NCI-H1436 (cell line): ENCODE measurements at places on chromosomes 3 and 15.
A peak's percentile ranks its signal among the peaks of the same experiment; 100 is the strongest.

DNA sequence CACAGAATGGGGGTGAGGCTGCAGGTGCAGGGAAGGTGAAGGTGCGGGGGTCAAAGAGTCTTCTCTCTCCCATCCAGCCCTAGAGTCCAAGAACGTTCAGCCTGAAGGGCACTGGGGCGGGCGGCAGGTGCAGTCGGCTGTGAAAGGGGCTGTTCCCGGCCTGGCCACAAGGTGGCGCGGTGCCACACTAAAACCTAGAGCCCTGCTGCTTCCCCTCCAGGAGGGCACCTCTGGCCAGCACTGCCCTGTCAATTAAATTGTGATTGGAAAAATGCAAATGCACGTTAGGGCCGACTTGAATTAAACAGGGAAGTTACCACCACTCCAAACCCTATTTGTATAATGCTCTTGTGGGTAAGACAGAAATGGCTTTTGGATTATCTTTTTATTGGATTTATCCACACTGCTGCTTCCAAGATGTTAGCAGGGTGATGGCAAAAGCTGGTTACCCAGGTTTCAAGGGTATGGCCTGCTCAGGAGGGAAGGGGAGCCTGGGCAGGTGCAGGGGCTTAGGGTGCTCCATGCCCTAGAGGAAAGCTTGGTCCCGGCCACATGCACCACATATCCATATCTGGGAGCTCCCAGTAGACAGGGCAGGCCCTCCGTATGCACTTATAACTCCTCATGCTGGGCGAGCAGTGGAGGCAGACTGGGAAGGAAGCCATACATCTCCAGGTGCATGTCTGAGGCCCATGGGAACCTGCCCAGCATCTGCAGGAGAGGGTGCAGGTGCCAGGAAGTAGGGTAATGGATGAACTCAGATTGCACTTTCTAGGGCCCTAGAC, 119.8 kb downstream of the ADCY5 start:
- DNase-seq: peak; percentile 70

DNA sequence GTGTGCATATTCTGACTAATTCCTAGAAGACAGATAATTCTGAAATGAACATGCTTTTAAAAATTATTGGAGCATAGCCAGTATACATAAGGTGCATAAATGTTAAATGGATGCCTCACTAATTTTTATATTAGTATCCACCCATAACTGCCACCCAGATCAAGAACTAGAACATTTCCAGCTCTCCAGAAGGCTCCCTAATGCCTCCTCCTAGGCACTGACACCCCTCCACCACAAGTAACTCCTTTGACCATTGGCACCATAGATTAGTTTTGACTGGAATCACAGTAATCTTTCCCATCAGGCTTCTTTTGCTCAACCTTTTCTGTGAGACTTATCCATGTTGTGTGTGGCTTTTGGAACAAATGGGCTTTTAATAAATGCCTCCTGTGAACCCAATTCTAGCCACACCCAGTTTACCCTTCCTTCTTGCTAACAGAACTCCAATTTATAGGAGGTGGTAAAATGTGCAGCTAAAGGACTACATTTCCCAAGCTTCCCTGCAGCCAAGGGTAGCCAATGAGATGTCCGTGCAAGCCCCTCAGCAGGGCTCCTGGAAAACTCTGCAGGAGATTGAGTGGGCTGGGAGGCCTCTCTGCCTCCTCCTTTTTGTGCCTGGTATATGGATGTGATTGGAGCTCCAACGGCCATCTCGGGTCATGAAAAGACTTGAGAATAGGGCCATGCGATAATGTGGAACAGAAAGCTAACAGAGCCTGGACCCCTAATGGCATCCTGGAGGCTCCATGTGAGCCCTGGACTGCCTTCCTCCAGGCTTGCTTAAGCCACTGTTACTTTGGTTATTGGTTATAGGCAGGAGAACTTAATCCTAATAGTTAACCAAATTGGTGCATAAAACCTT, 322.6 kb upstream of the TLE3 start:
- DNase-seq: no peak

- DNase-seq: no peak
These were observed 454.7 kb downstream of the DIPK2A start for GRCh38 chr3:144426366-144426765.

DNA sequence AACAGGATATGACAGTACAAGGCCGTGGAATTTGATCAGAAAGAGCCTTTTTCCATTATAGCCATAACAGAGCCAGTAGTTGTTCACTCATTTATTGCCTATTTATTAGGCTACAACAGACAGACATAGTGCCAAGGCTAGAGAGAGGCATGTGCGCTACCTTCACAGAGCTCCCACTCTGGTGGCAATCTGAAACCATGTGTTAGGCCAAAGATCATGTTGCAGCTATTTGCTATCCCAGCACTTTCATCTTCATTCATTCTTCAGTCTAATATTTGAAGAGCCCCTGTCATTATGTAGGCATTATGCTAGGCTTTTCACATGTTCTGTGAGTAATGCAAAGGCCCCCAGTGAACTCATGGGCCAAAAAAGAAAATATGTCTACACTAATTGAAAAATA, 404.8 kb downstream of the IGSF11 start:
- no peak for DNase-seq

DNA sequence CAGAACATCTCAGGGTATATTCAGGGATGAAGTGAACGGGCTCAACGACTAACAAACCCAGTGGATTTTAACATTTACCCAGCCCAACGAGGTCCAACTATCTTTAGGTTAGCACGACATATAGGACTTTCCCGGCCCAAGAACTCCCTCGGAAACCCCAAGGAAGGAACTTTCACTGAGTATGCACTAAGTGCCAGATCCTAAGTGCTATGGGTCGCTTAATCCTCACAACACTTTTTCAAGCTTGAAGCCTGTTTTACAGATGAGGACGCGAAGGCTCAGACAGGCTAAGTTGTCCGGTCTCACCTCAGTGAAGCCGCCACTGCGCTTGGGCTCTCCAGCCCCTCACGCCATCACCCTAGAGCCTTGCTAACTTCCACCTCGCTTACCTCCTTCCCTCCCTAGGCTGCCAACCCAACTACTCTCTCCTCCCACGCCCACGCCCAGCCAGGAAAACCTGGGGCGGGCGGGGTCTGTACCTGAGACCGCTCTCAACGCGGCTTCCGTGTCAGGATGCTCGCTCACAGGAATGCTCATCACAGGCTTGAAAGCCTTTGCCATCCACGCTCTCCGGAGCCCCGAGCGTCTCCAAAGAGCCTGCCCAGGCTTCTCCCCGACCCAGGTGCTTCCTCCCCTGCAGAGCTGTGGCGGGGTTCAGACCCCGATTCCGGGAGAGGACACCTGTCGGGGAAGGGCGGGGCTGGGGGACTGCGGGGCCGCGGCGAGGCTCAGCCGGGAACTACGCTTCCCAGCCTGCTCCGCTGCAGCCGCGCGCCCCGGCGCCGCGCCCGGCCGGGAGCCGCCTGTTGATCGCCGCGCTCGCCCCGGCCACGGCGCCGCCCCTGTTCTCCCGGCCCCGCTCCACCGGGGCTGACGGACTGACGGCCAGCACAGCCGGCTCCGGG, at the start of gene TMOD2:
TSS of gene TMOD2 (plus strand) at position 806 of the 905 bp plus-strand sequence. CDS start 14,845 bp downstream, outside the sequence.
- DNase-seq: peak; percentile 30

- no peak for DNase-seq
These were observed 29.0 kb upstream of the TBC1D21 start for GRCh38 chr15:73844356-73844755.

GRCh38 chr3:170203457-170203856, 18.8 kb upstream of the PRKCI start:
- no peak for DNase-seq

GRCh38 chr3:133592843-133593242, 19.4 kb downstream of the CDV3 start:
- no peak for DNase-seq

DNA sequence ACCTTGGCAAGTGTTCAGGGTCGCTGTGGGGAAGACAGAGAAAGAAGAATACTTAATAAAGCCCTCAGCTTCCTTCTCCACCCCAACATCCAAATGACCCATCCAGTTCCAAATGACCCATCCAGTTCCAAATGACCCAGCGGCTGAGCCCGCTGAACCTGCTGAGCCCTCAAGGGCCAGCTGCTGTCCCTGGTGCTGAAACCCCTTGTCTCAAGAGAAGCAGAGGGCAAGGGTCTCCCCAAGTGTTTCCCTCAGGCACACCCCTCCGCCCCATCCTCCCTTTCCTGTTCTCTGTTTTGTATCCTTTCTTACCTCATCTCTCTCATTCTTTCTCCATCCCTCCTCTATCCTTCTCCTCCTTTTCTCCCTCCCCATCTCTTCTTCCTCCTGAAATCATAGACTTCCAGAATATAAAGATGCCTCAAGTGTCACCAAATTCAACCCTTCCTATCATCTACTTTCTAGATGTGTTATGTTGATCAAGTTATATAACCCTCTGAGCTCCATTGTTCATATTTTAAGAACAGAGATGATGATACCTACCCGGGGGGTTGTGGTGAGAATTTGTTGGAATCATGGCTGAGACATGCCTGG, 29.0 kb downstream of the CCDC33 start:
- DNase-seq: no peak

DNA sequence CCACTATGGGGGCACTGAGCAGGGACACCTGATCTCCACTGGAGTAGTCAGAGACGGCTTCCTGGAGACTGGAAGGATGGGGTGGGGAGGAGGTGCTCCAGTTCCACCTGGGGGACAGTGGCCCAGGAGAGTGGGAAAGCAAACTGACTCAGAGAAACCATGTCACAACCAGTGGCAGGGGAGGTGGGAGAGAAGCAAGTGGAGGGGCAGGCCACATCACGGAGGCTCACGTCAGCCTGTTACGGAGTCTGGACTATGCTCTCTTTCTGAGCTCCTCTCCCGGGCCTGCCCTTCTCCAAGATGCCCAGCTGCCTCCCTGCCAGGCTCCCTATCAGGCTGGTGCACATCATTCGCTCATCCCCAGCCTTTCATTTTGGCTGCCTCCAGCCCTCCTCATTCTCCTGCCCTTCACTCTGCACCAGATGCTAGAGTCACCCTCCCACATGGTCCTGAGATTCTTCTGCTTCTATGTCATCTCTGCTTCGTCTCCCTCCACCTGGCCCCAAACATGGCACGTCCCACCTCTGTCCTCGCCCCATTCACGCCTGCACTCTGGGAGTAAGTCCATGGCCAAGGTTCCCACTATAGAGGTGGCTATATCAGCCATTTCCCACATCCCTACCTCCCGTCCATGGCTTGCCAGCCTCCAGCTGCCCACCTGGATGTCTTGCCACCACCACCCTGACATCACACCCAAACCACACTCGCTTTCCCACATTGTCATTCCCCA, 100.3 kb downstream of the ADCY5 start:
- no peak for DNase-seq

DNA sequence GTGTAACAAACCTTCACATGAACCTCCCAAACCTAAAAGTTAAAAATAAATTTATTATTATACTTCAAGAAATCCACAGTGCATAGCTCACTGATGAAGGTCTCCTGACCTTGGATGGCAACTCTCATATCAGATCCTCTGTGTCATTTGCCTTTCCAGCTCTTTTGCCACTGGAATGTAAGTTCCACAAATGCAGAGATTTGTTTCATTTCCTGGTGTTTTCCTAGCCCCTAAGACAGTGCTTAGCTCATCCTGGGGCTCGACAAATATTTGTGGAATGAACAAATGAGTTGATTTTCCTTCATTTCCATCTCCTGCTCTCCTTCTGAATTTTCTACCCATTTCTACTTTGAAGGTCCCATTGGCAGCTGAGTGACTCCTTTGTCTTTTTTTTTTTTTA, 56.0 kb downstream of the FRMD4B start:
- DNase-seq: no peak

DNA sequence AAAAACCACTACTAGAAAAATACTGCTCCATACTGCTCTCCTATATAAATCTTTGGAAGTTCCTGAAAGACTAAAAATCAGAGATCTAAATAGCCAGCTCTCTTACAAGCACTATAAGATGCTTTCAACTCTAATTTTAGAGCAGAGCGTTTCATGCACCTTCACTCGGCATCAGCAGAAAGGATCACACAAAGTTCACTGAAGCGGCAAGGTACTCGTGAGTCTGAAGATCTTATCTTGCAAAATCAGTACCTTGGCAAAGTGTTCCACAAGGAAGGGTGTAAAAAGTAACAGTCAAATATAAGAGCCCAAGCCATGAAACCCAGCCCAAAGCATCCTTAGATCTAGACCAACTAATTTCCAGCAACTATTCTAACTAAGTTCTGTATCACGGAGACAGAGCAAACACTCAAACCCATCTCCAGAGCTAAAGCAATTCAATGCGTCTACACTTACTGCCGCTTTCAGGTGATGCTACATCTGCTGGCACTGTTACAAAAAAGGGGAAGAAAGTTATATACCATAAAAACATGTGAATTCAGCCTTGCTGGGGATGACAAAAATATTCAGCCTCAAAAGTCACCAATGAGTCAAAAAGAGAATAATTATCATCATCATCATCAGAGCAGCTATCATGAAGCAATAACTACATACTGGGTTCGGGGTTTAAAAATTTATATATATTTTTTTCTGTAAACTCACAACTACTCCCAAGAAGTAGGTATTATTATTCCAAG, 16.3 kb downstream of the VPS39 start:
- DNase-seq: no peak

DNA sequence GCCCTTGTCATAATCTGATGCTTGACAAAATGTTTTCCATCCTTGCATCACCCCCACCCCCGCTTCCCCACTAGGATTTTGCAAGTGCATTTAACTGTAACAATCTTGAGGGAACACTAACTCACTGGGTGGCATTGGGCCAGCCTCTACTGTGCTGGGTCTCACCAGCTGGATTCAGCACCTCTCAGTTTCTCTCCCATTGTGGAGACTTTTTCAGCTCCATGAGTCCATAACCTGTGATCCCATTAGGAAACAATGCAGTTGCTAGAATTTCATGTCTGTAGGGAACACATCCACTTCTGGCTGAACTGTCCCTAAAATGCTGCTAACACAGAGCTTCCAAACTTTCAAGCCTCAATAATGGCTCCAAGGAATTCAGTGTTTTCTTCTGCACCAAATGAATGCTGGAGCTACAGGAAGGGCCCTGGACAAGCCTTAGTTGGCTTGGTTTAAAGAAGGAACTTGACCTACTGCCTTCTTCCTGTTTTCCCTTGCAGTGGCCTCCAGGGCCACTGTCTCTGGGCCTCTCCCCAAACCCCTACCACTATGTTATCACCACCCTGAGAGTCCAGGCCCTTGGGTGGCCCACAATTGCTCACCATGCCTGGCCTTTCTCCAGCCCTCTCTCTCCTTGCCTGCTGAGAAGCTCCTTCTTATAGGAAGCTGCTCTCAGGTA, 15.6 kb downstream of the CYP19A1 start:
- DNase-seq: no peak

- DNase-seq: no peak
These were observed 107.7 kb upstream of the TSC22D2 start for GRCh38 chr3:150300388-150300787.

- DNase-seq: no peak
These were observed 1092.3 kb downstream of the TUSC7 start for GRCh38 chr3:117801912-117802239.

- DNase-seq: no peak
These were observed 31.3 kb upstream of the PSTPIP1 start for GRCh38 chr15:76963596-76963995.
